ENCODE measurements at places on chromosomes 6 and 20.

DNA sequence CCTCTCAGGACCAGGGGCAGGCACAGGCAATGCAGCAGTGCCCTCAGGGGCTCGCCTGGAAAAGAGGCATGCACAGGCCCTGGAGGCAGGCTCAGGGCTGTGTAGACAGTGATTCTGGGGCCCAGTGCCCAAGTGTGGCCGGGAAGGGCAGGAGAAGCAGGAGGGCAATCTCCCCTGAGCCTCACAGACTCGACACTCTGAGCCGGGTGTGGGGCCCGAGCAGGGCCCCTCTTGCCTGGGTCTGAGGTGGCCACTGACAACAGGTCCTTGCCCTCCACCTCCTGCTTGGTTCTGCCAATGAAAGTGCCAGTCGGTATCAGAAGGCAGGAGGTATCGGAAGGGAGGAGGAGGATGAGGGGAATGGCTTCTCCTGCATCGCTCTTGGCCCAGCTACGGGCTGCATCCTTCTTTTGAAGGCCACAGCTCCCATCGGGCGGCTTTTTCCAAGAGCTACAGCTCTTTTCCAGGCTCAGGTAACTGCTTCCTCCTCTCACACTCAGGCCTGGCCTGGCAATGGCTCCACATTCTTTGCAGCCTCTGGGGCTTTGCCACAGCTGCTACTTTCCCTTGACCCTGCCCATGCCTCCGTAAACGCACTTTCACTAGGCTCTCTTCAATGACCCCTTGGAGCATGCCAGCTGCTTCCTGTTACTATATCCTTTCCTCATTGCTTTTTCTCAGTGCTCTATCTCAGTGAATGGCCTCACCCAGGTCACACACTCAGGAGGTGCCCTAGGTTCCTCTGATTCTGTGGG is 24.5 kb downstream of the GABRR2 start:
- no peak for DNase-seq

GRCh38 chr6:125797886-125798444 is 7.2 kb downstream of the NCOA7 start:
- DNase-seq: no peak

DNA sequence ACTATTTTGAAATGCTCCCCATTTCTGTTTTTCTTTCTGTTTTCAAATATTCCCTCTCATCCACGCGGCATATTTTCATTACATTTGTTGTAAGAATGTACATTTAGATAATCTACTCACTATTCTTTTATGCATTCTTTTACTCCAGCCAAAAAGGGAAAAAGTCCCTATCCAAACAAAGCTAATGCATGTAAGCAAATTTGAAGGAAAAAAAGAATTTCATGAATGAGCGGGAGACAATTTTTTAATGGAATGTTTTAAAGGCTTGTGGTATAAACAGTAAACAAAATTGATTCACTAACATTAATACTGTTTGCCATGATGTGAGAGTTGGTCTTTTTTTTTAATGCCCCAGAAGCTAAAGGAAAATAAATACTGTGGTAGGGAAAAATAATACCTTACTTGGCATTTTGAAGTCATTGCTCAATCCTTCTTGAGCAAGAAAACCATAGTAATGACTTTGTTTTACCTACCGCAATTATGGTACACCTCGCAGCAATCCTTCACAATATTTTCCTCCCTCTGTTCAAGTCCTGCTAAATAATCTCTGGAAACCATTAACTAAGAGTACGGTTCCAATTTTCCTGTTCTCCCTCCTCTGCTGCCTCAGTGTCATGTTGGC is 79.0 kb downstream of the BACH2 start:
- no peak for DNase-seq

DNA sequence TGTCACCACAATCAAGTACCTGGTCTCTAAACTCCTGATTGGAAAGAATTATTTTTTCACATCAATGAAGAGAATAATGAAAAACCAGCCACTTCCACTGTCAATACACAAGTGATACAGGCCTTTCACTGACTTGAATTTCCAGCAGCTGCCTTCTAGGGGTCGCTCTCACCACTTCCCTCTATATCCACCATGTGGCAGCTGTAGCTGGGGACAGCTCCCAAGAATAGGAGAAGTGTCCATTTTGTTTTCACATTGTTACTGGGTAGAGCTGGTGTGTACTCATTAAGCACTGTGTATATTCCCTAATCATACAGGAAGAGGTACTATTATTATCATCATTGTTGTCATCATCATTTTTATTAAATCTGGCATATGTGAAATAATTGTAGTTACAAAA is 438.4 kb upstream of the SPTLC3 start:
- no peak for DNase-seq

Measured in caudate nucleus (tissue), 63 donors.